ENCODE measurements at places on chromosomes 6 and 20.

GRCh38 chr20:17558154-17558940 lies 11.5 kb upstream of the DSTN start:
- H3K4me3 ChIP-seq = no peak overlapping the region
- DNase-seq = no peak

GRCh38 chr6:78701407-78701806 lies 165.9 kb upstream of the IRAK1BP1 start:
- DNase-seq = no peak
- no peaks in the 10 kb centered on the region for H3K36me3 ChIP-seq
- no peak overlapping the region for H3K27ac ChIP-seq
- no peaks in the 10 kb centered on the region for H3K27me3 ChIP-seq
- H3K4me3 ChIP-seq = no peak overlapping the region

DNA sequence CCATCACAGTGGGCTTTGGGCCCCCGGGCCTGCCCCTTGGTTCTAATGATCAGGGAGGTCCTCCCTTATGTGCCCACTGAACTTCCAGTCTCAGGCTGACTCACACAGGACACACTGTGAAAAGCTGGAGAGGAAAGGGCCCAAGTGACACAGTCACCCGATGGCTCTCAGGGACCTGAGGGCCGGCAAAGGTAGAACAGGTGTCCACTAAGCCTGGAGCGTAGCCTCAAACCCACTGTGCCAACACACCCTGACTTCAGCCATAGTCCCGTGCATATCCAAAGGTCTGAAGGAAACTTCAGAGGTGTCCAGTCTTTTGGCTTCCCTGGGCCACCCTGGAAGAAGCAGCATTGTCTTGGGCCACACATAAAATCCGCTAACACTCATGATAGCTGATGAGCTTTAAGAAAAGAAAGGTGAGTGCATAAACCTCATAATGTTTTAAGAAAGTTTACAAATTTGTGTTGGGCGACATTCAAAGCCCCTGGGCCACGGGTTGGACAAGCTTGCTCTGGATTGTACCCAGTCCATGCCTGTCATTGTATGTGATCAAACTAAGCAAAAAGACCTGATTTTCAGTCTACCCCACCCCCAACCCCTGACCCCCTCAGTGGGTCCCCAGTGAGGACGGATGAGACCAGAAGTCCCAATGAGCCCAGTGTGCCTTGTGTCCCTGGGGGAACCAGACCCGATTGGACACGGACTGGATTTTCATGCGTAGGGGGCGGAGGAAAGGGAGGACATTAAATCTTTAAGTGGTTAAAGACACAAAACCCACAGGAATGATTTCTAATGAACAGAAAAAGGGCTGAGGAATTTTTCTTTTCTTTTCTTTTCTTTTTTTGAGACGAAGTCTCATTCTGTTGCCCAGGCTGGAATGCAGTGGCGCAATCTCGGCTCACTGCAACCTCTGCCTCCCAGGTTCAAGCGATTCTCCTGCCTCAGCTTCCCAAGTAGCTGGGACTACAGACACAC lies 6.1 kb downstream of the RAMACL start:
- no peak overlapping the region for H3K27ac ChIP-seq
- no peaks in the 10 kb centered on the region for H3K36me3 ChIP-seq
- H3K4me1 ChIP-seq = no peaks in the 10 kb centered on the region
- H3K4me3 ChIP-seq = no peak overlapping the region
- H3K27me3 ChIP-seq = no peaks in the 10 kb centered on the region

GRCh38 chr20:48866936-48867335 lies 39.1 kb upstream of the PREX1 start:
- H3K4me3 ChIP-seq = no peak overlapping the region
- H3K27ac ChIP-seq = no peak overlapping the region
- H3K4me1 ChIP-seq = no peaks in the 10 kb centered on the region
- no peak for DNase-seq
- no peaks in the 10 kb centered on the region for H3K36me3 ChIP-seq

DNA sequence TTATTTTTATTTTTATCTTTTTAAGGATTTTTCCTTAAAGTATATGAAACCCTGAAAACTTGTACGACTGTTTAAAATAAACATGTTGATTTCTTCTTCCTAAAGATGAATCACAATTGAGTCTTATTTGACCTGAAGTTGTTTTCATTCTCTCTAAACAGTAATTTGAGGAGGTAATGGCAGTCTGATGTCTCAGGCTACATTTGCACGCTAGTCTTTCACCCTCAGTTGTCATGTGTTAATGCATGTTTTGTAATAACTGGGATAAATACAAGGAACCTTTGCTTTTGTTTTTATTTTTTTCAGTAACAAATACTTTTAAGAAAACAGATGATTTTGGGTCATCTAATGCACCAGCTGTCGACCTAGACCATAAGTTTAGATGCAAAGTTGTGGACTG lies 55.2 kb downstream of the SCAND1 start:
- no peak overlapping the region for H3K27ac ChIP-seq
- H3K4me3 ChIP-seq = no peak overlapping the region
- H3K36me3 ChIP-seq = peaks cover 36% of the 10 kb centered on the region
- no peaks in the 10 kb centered on the region for H3K4me1 ChIP-seq
- H3K27me3 ChIP-seq = no peaks in the 10 kb centered on the region
- no peak for DNase-seq

DNA sequence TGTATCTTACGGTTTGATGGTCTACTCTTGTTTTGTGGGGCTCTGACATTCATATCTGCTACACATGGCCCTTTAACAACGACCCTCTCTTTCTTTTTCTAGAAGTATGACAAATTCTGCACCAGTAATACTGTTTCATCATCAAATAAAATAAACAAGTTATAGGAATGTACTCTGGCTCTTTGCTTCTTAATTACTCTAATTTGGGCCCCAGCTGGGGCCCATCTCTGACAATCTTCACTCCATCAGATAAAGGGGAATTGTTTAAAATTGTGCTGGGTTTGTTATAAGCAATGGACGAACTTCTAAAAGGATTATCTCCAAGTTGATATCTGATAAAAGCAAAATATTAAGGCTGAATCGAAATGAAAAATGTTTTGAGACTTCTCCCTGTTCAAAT lies 343.6 kb upstream of the JAG1 start:
- no peaks in the 10 kb centered on the region for H3K4me1 ChIP-seq
- no peaks in the 10 kb centered on the region for H3K36me3 ChIP-seq
- H3K27ac ChIP-seq = no peak overlapping the region
- H3K27me3 ChIP-seq = no peaks in the 10 kb centered on the region

GRCh38 chr20:56796345-56796744 lies 167.2 kb downstream of the TFAP2C start:
- H3K4me1 ChIP-seq = no peaks in the 10 kb centered on the region
- no peaks in the 10 kb centered on the region for H3K27me3 ChIP-seq
- DNase-seq = no peak
- no peak overlapping the region for H3K27ac ChIP-seq

- no peak overlapping the region for H3K27ac ChIP-seq
- no peaks in the 10 kb centered on the region for H3K4me1 ChIP-seq
- no peak overlapping the region for H3K4me3 ChIP-seq
- H3K36me3 ChIP-seq = no peaks in the 10 kb centered on the region
- peaks cover 14% of the 10 kb centered on the region for H3K27me3 ChIP-seq
- DNase-seq = no peak
These were observed 258.7 kb downstream of the ALDH8A1 start for GRCh38 chr6:134691180-134691579.

GRCh38 chr20:48175261-48175660 lies 390.0 kb upstream of the SULF2 start:
- H3K4me1 ChIP-seq = no peaks in the 10 kb centered on the region
- no peak for DNase-seq
- no peak overlapping the region for H3K4me3 ChIP-seq
- no peaks in the 10 kb centered on the region for H3K36me3 ChIP-seq
- no peak overlapping the region for H3K27ac ChIP-seq
- H3K27me3 ChIP-seq = peaks cover 7% of the 10 kb centered on the region

DNA sequence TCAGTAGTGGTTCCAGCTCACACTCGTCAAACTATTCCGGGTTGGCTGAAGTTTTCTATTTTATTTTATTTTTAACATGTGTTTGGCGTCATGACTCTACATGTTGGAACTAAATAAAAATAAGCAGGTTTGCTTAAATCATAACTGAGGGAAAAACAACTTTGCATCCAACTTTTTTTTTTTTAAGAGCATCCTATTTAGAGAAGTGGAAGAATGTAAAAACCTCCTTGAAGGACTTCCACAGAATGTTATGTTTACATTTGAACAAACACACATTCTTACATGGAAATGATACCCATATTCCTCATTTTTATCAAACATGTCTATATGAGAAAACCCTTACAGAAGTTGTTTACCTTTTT lies 659 bp downstream of the PRDM1 start:
- no peaks in the 10 kb centered on the region for H3K36me3 ChIP-seq
- no peaks in the 10 kb centered on the region for H3K27me3 ChIP-seq
- no peak overlapping the region for H3K27ac ChIP-seq
- peaks cover 57% of the 10 kb centered on the region for H3K4me1 ChIP-seq
- no peak for DNase-seq

GRCh38 chr6:141467041-141467440 lies 665.7 kb upstream of the GJE1 start:
- H3K4me3 ChIP-seq = no peak overlapping the region
- H3K4me1 ChIP-seq = no peaks in the 10 kb centered on the region
- H3K36me3 ChIP-seq = no peaks in the 10 kb centered on the region
- no peak for DNase-seq

All from CD4-positive, alpha-beta T cell (primary cell).